Uterus (tissue), 4 donors: ENCODE measurements at places on chromosomes 11 and 22. TPM values are rescaled to one million over a fixed set of nuclear protein-coding genes. Genes with fewer than 3 reads are reported as not detected.

DNA sequence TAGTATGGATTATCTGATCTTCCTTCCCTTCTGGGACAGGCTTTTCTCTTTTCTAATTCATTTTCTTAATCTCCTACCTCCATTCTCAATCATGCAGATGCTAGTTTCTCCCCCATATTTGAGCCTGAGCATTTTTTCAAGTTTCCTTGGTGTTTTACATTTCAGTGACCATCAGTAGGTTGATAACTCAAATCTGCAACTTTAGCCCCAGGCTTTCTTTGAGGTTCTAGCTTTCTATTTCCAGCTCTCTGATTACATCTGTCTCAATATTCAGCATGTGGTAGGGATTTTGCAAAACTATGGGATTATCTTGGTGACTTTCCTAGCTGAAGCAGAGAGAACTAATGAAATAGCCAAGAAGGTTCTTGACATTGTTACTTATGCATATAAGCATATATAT, 67.8 kb downstream of the ARHGEF12 start:
- no peak for DNase-seq

- no peak for DNase-seq
Measured at GRCh38 chr22:44131412-44131811, 49.3 kb upstream of the PARVG start.

ACRV1 gene
- not detected for total RNA-seq

NUDT22 gene
- total RNA-seq = 10.8 TPM

GRCh38 chr22:48949375-48950149, 878.1 kb downstream of the BRD1 start:
- DNase-seq = no peak

C2CD2L gene
- total RNA-seq = 2.9 TPM

DNA sequence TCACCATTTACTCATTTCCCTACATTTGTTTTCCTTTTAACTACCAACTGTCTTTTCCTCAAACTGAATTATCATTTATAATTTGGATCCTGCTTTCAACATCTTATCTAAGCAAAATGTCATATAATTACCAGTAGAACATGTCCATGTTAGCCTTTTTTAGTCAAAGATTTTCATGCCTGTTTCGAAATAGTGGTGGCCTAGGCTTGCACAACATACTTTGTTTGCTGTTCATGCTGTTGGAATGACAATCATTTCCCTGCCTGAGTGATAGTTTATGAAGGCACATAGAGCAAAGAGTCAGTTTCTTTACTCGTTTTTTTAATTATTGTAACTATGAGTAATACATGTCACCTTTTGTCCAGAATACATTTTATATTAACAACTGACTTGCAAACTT, 144.3 kb upstream of the ANO3 start:
- DNase-seq = no peak

- no peak for DNase-seq
Measured at GRCh38 chr11:59259047-59259446, 46.3 kb upstream of the MPEG1 start.

PAX6 gene
- total RNA-seq = not detected

TUB gene
- 53.9 TPM for total RNA-seq

DNA sequence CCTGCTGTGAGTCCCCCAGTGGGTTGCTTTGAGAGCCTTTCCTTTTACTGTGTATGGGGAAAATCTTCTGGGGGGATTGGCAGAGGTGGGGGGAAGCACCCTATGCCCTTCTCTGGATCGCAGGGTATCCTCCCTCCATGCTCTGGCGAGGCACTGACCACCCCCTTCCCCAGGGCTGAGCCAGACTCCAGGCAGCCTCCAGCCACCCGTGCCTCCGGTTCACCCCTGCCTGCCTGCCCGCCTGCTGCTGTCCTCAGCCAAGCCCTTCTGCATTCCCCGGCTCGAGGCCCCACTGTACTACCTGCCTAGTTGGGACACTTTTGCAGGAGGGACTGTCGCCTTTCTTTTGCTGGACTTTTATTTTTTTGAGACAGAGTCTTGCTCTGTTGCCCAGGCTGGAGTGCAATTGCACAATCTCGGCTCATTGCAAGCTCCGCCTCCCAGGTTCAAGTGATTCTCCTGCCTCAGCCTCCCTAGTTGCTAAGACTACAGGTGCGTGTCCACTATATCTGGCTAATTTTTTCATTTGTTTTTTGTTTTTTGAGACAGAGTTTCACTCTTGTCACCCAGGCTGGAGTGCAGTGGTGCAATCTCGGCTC, 23.8 kb upstream of the TP53I11 start:
- no peak for DNase-seq

DNA sequence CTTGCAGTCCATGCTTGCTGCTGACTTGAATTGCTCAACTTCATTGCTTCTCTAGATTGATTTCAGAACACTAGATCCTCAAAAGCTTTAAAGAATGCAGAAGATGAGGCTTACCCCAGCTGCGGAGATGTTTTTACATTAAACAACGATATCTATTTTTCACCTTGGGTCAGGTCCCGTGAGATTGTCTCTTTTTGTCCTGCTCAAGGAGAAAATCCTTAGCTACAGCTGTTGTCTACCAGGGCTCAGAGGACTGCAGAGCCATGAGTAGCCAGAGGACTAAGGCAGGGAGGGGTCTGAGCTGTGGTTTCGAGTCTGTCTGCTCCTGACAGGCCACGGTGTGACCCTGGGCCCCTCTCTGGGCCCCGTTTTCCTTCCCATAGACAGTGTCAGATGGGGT, 51.4 kb downstream of the PKNOX2 start:
- no peak for DNase-seq

DNA sequence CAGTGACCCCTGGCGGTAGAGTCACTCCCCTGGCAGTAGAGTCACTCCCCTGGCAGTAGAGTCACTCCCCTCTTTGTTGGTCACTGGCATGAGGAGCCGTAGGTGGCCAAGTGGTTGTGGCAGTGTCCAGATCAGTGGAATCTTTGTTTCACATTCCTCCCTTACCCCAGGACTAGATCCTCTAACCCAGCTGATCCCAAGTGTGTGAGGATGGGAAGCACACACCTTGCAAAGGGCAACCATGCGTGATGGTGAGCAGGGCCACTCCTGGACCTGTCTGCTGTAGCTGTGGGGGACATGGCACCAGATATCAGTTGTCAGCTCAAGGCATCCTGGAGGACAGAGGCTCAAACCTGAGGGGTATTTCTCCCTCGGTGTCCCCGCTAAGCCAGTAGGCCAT, 37.8 kb downstream of the OSBP2 start:
- no peak for DNase-seq

GRCh38 chr11:95794086-95794485, 3.8 kb downstream of the CEP57 start:
- no peak for DNase-seq

- no peak for DNase-seq
Measured at GRCh38 chr11:81421251-81421860, 1312.3 kb downstream of the FAM181B start.

SERHL2 gene
- total RNA-seq = 9.1 TPM

DNA sequence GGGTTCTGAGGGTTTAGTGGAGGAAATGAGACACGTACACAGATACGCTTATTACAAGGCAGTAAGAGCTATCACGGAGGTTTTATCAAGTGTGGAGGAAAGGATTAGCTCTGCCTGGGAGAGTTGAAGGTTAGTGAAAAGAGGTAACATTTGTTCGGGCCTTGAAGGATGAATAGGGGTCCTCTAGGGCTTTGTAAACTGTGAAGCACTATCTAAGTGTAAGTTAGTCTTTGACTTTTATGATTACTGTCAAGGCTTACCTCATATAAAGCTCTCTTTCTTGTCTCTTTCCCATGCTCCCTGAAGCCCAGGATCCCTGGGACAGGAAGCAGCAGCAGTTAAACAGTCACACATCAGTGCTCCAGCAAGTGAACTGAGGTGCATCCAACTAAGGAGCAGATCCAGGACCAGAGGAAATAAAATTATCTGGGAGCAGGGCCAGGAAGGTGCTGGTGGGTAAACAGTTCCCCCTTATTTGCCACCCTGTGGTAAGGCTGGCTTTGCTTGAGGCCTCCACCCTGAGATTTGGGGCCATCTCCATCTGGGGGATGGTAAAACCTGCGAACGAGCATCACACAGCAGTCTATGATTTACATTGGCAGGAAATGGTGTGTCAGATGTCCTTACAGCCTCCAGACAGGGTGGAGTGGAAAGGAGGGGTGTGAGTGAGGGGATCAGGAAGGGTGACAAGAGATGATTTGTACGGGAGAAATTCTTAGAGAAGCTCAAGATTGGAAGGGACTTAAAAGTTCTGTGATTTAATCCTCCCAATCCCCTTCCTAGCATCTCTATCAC, 27.2 kb downstream of the GVQW3 start:
- no peak for DNase-seq

DNA sequence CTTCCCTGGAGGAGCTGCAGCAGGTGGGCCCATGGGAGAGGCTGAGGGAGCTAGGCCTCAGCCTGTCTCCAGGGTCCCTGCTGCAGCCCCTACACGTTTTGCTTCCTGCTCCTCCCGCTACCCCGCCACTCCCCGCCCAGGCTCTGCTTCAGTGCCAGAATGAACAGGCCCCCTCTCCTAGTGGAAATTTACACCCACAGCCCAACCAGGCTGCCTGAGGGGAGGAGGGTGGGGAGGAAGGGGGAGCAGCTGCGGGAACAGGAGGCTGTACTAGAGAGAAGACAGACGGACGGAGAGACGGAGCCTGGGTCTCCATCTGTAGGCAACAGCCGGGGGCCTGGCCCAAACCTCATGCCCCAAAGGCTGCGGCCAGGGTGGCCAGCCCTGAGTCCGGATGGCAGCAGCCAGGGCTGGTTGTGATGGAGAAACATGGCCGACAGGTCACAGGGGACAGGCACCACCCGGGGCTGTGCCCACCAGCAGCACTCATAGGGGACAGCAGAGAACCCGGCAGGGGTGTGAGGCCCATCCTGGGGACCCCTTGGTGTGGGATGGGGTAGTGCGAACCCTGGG, 20.6 kb downstream of the FLRT1 start:
- DNase-seq = no peak

DNA sequence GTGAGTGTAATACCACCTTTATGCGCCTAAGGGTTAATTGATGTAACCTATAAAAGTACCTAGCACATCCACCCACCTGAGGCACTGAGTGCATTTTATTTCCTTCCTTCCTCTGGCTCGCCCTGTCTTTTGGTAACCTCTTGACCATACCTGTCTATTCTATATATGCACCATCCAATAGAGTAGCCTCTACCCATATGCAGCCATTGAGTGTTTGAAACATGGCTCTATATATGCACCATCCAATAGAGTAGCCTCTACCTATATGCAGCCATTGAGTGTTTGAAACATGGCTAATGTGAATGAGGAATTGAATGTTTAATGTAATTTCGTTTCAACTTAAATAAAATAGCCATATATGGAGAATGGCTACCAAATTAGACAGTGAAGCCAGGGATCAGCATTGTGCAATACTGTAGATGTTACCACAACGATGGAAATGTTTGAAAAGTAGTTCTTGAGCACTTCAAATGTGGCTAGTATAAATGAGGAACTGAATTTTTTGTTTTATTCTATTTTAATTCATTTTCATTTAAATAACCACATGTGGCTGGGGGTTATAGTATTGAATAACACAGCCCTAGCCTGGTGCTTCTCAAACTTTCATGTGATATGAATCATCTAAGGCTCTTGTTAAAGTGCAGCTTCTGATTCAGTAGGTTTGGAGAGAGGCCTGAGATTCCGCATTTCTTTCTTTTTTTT, 33.8 kb downstream of the SLC35F2 start:
- DNase-seq = no peak

- no peak for DNase-seq
Measured at GRCh38 chr11:47552056-47552565, 821 bp downstream of the CELF1 start.

- no peak for DNase-seq
Measured at GRCh38 chr11:69873166-69874077, 54.2 kb upstream of the FGF3 start.

APOBEC3G gene
- total RNA-seq = 25.4 TPM

DNA sequence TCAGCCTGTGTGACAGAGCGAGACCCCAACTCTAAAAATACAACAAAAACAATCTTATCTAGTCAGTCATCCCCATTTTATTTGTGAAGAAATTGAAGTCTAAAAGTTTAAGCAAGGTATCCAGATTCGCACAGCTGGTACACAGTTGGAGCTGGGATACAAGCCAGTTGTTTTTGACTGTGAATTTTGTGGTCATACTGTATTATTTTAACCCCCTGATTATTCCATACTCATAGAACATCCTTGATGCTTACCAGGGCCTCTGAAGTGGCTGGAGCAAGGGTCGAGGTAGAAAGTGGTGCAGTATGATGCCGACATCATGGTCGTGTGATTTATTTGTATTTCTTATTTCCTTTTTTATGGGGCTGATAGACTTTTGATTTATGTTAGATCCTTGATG, 50.0 kb downstream of the BID start:
- no peak for DNase-seq

TRIM51G gene
- not detected for total RNA-seq

C22orf42 gene
- total RNA-seq = not detected

- no peak for DNase-seq
Measured at GRCh38 chr11:6627762-6628241, 8.6 kb upstream of the TPP1 start.

- DNase-seq = no peak
Measured at GRCh38 chr11:78981153-78981552, 406.5 kb upstream of the NARS2 start.

DNA sequence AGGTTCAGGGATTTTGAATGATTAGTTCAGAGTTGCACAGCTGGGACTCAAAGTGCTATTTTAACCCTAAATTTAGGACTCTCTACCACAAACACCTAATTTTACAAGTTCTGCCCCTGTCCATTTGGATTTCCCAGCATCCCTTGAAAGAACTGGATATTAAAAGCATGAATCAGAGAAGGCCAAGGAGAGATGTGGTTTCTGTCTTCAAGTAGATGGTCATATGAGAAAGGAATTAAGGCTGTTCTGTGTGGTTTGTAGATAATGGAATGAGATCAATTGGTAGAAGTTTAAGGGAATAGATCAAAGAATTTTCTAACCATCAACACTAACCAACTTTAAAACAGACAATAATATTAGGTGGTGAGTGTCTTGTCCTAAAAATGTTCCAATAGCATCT, 106.4 kb upstream of the TENM4 start:
- DNase-seq = no peak

- DNase-seq = no peak
Measured at GRCh38 chr22:19244600-19245352, 46.7 kb downstream of the CLTCL1 start.

APOL4 gene
- total RNA-seq = 16.9 TPM

GRCh38 chr11:23749762-23750430, 747.0 kb upstream of the LUZP2 start:
- no peak for DNase-seq

DNA sequence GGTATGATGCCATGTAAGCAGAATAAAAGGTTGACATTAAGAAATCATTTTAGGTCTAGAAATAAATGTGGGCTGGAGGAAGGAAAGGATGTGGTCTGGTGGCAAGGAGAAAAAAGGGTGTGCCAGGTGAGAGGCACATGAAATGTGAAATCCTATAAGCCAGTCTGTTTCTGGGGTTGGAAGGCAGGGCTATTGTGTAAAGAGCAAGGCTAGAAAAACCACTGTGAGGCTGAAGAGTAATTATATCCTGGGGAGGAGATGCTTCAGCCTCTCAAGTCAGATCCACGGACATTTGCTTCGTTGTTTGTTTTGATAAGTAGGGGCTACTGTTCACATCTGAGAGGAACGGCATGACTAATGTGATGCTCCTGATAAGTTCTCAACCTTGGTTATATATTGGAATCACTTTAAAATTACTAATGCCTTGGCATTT, 77.5 kb upstream of the CTSC start:
- no peak for DNase-seq
